ENCODE measurements at places on chromosomes 1 and 21. TPM values are rescaled to one million over a fixed set of nuclear protein-coding genes. Genes with fewer than 3 reads are reported as not detected.

Gene BECN2
- not detected for total RNA-seq

Gene TTC22
- not detected for total RNA-seq

Gene TAL1
- total RNA-seq, result under 0.01 TPM

Gene GJA8
- not detected for total RNA-seq

Gene A3GALT2
- not detected for total RNA-seq

Gene CTTNBP2NL
- 28.8 TPM for total RNA-seq

Gene AIRE
- total RNA-seq, result under 0.01 TPM

Gene TTC24
- not detected for total RNA-seq

Gene KIF26B
- 71.3 TPM for total RNA-seq

Gene ERICH3
- 0.05 TPM for total RNA-seq

Gene CD1B
- not detected for total RNA-seq

Gene CLCA4
- total RNA-seq, result not detected

Gene ADGRL4
- total RNA-seq, result 92.6 TPM

Gene ELK4
- 10.7 TPM for total RNA-seq

Gene DNAJC6
- 2.0 TPM for total RNA-seq

Gene MANEAL
- total RNA-seq, result 0.30 TPM

Gene ETNK2
- 1.5 TPM for total RNA-seq

Gene CA6
- not detected for total RNA-seq

Gene TSTD1
- 17.8 TPM for total RNA-seq

Gene AVPR1B
- total RNA-seq, result not detected

Gene GPR25
- total RNA-seq, result not detected

Gene TEDDM1
- not detected for total RNA-seq

Gene C1orf185
- total RNA-seq, result not detected

Gene NBPF26
- total RNA-seq, result 73.5 TPM

Gene GUCA2B
- not detected for total RNA-seq

Gene TMEM125
- total RNA-seq, result not detected

Gene UMODL1
- total RNA-seq, result not detected

Gene AADACL3
- total RNA-seq, result not detected

Gene C1orf21
- 28.5 TPM for total RNA-seq

Gene SLC2A5
- total RNA-seq, result 12.5 TPM

Measured in smooth muscle cell of the umbilical artery (primary cell).